ENCODE measurements at places on chromosomes 12 and 14.
A peak's percentile ranks its signal among the peaks of the same experiment; 100 is the strongest.

- DNase-seq, result no peak
These were observed 3.6 kb downstream of the TNS2 start for GRCh38 chr12:53053218-53054111.

- no peak for DNase-seq
These were observed 6.1 kb downstream of the A2ML1 start for GRCh38 chr12:8828257-8829124.

DNA sequence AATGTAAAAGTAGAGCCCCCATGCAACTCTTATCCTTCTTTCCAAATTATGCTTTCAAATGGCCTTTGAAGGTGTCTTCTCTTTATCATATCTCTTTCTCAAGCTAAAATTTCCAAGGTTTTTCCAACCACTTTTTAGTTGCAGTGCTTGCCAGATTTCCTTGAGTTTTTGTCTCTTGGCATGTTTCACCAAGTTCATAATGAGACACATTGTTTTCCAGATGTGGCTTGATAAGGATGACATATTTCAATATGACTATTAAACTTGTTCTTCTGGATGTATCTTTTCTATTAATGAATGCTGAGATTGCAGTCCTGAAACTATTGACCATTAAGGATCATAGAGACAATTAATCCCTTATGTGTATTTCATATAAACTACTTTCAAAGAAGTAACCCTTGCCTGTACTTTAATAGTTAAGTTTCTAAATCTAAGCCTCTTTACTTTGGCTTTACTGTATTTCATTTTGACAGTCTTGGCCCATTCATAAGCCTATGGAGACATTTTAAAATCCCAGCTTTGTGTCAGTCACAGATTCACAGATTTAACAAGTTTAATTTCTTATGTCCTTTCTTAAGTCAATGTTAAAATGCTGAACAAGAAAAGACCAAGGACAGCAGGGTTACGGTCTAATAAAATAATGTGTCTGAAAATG, 151.5 kb downstream of the LRFN5 start:
- no peak for DNase-seq

DNA sequence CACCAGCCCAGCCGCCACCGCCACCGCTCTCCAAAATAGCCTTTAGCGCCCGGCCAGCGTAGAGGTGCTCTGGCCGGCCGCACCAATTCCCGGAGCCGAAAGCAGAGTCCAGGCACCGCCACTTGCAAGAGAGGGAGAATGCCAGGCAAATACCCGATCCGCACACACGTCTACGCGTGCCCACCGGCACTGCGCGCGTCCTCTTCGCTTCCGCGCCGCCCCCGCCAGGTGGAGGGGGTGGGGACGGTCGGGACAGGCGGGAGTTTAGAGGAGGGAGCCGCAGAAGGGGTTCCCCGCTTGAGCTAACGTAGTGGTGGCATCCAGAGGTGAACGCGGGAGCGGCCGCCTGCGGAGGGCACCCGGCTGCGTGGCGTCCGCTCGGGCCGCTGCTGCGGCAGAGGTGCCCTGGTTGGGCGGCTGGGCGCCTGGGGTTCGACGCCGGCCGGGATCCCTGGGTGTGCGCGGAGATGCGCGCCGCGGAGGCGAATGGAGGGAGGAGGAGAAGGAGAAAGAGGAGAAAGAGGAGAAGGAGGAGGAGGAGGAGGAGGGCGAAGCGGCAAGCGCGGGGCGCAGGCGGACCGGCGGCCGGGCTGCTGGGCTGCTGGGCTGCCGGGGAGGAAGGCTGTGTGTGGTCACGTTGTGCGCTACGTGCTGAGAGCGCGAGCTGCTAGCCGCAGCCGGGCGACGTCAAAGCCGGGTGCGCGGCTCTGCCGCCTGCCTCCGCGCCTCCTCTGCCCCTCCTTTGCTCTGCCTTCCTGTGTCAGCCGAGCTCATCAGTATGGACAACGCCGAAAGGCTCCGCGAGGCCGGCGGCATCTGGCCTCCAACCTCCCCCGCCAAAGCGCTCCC, at the start of gene MDGA2:
TSS of gene MDGA2 (minus strand) at position 140 of the 849 bp plus-strand sequence.
- no peak for DNase-seq

DNA sequence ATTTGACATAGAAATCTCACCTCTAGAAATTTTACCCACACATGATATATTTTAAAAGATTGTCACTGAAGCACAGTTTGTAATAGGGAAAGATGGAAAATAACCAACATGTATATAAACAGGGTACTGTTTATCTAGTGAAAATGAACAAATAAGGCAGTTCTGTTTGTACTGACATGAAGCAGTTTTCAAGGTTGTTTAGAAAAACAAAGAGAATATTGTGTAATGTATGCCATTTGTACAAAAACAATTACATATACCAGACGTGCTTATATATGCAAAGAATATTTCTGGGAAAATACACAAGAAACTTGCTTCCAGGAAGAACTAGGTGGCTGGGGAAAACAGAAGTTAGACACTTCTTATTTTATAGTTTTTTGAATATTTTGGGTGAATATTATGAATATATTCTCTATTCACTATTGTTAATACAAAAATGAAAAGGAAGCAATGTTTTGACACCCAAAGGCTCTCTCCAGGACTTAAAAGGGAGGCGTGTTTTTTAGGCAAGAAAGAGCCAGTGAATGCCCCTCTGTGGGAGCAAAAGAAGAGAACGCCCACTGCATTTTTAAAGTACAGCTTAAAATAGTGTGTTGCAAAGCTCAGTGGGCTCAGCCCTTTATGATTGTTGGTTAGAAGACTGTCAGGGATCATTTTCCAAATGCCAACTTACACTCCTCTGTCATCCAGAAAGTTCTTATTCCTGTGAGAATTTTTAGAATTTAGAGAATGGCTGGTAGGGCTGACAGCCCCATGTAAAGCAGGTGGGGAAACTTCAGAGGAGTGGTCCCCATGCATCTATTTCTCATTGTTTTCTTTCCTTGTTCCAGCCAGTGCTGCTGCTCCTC, 59.6 kb upstream of the FERMT2 start:
- no peak for DNase-seq

GRCh38 chr12:92859650-92860386, 69.3 kb downstream of the EEA1 start:
- no peak for DNase-seq

DNA sequence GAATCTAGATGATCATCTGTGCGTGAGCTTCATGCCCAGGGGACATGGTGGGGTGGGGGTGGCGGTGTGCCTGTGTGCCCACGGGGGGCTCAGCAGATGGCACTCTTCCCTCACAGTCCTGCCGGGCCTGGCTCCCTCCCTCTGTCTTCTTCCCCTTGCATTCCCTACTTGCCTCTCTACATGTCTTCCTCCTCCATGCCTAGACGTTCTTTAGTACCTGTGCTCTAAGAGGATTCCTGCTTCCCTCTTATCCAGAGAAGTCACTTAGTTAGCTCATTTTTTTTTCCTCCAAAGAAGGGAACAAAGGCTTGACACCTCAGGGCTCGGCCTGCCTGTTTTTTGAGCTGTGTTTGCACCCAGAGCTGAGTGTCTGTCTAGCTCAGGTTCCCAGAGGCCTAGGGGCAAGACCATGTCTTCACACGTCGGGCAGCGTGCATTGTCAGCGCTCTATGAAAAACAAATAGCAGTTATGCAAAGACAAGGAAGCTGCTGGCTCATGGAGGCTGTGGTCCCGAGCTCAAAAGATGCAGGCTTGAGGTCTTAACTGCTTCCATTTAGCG, 48.8 kb downstream of the NINJ2 start:
- no peak for DNase-seq

GRCh38 chr12:63753743-63754142, 26.0 kb upstream of the RXYLT1 start:
- no peak for DNase-seq

- no peak for DNase-seq
These were observed 41.7 kb downstream of the BLTP3B start for GRCh38 chr12:100101000-100101399.

GRCh38 chr14:32434180-32434579, 105.1 kb downstream of the AKAP6 start:
- no peak for DNase-seq

GRCh38 chr14:84351646-84352045, 1178.3 kb upstream of the FLRT2 start:
- no peak for DNase-seq

DNA sequence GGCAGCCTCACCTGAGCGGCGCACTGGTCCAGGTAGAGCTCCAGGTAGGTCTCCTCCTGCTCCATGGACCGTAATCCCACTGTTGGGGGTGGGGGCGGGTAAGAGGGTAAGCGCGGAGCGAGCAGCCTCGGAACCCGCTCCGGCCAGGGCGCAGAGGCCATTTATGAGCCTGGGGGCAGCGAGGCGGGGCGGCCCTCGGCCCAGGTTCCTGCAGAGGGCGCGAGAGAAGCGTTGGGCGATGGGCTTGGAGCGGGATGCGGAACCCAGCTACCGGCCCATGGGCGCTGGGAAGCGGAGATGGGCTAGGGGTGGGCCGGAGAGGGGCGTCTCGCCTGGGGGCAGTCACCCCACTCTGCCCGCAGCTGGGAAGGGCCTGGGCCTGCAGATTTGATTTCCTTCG, at the start of gene TBPL2:
TSS of gene TBPL2 (minus strand) at position 232 of the 400 bp plus-strand sequence. CDS start at position 65, 167 bp downstream.
- no peak for DNase-seq

DNA sequence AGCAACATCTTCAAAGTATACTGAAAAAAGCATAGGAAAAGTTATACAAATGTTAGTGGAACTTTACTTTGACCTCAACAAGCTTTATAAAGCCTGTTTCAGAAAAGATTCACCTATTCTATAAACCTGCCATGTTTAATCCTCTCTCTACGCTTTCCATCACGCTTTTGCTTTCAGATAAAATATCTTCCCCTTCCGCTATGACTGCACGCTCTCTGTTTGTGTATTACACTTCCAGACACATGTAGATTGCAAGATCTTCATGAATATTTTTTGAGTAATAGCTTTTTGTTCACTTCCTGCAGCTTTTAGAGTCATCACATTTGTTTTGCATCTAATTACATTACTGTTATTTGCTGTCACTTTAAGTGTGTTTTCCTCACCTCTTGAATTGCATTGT, 271.4 kb downstream of the RASSF9 start:
- no peak for DNase-seq

GRCh38 chr14:36256126-36256801, 64.2 kb downstream of the MBIP start:
- DNase-seq, result peak; percentile 3

GRCh38 chr14:71684323-71684722, 247.9 kb upstream of the RGS6 start:
- no peak for DNase-seq

DNA sequence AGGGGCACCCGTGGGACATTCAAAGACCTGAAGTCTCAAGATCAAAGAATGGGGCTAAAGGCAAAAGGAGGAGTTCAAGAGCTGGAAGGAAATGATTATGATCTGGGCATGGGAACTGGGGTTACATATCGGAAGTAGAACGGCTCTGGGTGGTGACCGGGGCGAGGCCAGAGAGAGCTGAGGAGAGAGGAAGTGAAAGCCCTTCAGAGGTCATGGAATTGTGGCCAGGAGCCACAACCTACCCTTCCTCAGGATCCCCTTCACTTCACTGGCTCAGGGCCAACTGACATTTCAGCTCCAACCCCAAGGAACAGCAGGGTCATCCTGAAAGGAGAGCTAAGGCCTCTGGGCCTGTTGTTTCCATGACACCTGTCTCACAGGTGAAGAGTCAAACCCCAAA, 57.8 kb downstream of the GALNT16 start:
- DNase-seq, result no peak

DNA sequence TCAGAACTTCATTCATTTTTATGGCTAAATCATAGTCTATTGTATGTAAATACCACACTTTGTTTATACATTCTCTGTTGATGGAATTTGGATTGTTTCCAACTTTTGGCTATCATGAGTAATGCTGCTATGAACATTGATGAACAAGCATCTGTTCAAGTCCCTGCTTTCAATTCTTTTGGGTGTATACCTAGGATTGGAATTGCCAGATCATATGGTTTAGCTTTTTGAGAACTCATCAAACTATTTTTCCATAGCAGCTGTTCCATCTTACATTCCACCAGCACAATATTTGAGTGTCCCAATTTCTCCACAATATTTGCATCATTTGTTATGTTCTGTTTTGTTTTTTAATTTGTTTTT, 52.3 kb upstream of the CCND2 start:
- no peak for DNase-seq

- no peak for DNase-seq
These were observed 25.9 kb upstream of the PRKD1 start for GRCh38 chr14:29953501-29953900.

- DNase-seq, result no peak
These were observed 210.3 kb downstream of the BTG1 start for GRCh38 chr12:91935296-91935695.

GRCh38 chr12:23827353-23827752, 122.1 kb downstream of the SOX5 start:
- no peak for DNase-seq

DNA sequence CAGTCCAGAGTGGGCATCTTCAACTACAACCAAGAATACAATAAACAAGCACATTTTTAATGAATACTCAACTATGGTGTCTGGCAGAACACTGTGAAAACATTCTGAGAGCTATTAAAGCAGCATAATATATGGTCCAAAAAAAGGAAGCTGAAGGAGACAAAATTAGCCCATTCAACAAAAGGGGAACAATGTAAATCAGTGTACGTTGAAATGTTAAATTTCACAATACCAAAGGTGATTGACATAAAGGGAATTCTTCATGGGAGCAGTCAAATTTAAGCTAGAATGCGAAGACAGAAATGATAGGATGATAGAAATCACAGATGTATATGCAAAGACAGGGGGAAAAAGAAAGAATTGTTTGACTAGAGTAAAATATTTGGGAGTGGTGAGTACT, 41.3 kb upstream of the SYCP3 start:
- DNase-seq, result no peak

DNA sequence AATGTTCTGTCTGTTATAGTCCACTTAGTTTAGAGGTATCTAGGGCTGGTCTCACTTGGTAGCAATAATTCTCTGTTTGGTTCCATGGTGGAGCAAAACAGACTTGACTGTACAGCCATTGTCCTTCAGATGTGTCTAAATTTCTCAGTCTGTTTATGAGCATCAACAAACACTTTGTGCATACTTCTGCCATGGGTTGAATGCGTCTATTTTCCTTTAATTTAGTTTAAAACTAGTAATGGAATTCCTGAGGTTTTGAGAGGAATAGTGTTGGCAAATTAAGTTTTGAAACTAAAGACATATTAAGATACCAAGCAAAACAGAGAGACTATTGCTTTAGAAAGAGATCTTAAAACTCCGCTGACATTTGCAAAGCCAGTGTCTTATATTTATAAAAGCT, 22.6 kb downstream of the FRS2 start:
- DNase-seq, result no peak

DNA sequence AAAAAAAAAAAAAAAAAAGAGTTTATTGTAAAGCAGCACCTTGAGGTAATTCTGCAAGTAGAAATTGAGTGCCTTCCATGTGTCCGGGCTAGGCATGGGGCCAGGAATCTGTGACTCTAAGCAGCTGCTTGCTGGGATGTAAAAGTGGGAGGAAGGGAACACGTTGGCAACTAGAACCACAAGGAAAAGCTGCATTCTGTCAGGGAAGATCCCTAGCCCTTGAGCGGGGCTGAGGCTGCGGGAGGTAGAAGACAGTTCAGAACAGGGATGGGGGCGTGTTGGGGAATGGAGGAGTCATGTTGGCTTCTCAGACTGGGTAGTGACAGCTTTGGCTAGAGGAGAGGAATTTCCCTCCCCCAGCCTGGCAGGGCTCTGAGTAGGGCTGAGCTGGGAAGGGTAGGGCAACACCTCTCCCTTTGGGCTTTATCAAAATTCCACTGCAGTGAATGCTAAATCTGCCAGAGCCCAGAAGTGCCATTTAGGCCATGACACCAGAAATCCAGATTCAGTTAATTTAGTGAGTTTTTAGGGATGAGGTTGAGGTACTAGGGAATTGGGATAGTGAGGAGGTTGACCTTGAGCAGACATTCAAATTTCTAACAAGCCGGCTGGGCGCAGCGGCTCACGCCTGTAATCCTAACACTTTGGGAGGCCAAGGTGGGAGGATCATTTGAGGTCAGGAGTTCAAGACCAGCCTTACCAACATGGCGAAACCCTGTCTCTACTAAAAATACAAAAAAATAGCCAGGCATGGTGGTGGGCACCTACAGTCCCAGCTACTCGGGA, 3.4 kb upstream of the TRAFD1 start:
- peak; percentile 53 for DNase-seq

Data from AG09309 (cell line).